ENCODE measurements at places on chromosomes 5 and 9. TPM values are rescaled to one million over a fixed set of nuclear protein-coding genes. Genes with fewer than 3 reads are reported as not detected.

PCDHB5 gene
- 2.1 TPM for polyA plus RNA-seq

ROPN1L gene
- 0.30 TPM for polyA plus RNA-seq

ZNF658 gene
- polyA plus RNA-seq: 4.4 TPM

TPD52L3 gene
- polyA plus RNA-seq: not detected

TXNDC8 gene
- not detected for polyA plus RNA-seq

DNA sequence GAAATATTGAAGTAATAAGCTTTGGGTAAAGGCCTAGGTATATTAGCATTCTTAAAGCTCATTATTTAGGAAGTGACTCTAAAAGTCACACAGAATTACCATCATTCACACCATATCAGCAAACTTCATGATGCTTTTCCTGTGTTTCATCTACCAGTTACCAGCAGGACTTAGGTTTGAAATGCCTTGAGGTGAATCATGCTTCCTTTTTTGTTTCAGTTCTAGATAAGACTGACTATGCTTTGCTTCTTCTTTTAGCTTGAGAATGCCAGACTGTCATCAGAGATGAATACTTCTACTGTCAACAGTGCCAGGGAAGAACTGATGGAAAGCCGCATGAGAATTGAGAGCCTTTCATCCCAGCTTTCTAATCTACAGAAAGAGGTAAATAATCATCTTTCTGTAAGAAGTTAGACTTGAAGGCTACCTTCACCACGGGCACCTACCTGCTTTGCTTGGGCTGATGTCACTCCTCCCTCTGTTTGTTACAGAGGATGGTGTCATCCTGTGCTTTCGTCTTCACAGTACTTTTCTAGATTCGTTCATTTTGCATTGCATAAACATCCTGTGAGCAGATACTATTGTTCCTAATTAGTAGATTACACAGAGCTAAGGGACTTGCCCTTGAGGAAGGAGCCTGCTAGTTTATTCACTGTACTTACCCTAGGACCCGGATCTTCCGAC lies 34.7 kb downstream of the LMNB1 start:
- no peak for DNase-seq

GRCh38 chr5:142055301-142055700 lies 42.5 kb upstream of the GNPDA1 start:
- DNase-seq: no peak

GRCh38 chr5:58239045-58239444 lies 220.8 kb downstream of the PLK2 start:
- no peak for DNase-seq

DNA sequence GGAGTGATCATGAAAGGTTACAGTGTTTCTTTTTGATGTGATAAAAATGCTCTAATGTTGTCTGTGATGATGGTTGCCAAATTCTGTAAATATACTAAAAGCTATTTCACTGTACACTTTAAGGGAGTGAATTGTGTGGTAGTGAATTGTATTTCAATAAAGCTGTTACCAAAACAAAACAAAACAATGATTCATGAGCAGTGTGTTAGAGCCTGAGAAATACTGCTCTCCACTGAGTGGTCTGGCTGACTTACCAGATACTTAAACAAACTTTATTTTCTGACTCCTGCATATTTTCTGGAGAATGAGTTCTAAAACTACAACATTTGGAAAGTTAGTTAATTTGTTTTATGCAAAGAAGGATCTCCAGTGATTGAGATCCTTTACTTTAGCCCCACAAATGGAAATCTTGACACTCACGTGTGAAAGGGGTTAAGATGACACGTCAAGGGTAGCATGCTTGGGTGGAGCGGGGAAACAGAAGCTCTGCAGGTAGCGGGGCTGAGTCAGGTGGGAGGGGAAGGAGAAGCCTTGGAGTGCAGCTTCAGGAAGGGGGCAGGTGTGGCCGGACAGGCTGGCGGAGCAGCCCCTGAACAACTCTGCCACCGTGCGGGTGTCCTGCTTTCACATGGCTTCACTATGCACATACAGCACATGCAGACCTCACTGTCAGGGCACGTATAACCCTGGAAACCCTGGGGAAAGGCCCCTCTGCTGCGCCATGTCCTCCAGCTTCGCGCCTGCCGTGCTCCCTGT lies 256.7 kb downstream of the IRX1 start:
- no peak for DNase-seq

DNA sequence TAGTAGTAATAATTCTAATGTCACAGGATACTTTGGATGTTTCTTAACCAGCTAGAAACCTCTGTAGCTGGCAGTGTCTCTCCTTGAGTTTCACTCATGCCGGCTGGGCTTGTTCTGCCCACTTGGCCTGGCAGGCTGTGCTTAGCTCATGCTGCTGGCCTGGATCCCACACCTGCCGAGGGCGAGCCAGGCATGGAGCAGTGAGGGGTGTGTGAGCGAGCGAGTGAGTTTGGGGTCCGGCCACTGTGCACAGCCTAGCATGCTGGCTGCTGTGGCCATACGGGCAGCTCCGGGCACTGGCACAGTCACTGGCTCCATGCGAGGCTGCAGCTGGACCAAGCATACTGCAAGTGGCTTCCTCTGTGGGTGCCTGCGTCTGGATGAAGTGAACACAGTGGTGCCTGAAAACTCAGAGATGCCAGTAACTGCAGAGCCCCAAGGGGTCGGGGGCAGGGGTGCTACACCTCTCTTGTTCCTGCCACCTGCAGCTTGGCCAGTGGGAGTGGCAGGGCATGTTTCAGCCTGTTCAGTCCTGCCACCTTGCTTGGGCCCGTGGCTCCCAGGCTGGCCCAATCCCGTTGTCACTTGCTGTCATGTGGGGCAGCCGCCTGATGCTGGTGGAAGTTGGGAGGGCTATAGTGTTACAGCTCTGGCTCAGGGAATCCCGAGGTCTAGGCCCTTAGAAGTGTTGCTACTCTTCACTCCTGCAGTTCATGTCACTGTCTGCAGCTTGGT lies 9.9 kb downstream of the FSD1L start:
- DNase-seq: no peak

DNA sequence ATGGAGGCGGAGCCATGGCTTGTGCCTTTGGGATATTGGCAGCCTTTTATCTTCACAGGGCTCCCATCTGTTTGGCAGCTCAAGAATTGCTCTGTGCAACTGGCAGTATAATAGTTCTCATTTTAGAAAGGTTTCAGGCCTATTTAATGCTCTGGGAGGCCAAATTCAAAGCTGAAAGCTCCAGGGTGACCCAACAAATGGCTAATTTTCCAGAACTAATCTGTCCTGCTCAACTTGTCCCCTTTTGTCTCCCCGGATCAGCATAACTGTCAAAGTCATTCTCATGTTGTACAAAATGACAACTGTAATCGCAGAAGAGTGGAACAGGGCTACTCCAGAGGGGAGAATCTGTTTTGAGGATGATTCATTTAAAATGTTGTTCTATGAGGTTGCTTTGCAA lies 52.6 kb upstream of the CXCL14 start:
- no peak for DNase-seq

DNA sequence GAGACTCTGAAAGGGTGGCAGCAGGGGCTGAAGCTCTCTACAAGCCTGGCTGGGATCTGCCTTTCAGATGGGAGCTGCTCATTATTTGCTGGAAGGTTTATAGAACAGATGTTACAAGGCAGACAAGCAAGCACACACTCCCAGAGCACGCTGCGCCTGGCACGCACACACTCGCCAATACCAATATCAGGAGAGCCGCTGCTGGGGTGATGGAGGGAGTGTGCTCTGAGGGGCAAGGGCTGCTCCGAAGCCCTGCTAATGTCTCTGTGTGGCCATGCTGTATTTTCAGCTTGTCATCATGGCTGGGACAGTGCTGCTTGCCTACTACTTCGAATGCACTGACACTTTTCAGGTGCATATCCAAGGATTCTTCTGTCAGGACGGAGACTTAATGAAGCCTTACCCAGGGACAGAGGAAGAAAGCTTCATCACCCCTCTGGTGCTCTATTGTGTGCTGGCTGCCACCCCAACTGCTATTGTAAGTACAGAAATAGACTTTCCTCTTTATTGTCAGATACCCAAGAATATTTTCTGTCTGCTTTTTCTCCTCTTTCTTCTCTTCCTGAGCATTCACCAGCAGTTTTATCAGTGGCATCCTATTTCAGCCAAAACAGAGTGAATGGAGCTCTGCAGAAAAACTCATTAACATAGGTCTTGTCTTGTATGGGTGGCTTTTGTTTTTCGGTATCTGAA lies 115.1 kb downstream of the BAAT start:
- no peak for DNase-seq

GRCh38 chr5:160787240-160787639 lies 64.8 kb downstream of the ATP10B start:
- DNase-seq: peak; percentile 52

- no peak for DNase-seq
These were observed 22.1 kb upstream of the UBAP2 start for GRCh38 chr9:34070606-34071324.

DNA sequence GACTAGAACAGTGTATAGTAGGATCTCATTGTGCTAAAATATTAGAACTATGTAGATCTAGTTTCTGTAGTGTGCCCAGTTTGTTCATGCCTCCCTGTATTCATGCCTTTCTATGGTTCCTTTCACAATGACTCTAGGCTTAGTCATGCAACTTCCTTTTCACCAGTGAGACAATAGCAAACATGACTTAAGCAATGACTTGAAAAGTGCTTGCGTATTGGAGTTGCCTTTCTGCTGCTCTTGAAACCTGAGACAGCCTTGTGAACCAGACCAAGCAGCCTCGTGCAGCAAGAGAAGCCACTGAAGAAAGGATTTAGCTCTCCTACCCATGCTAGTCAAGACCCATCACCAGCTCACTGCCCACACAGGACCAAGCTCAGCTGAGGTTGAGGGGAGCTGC lies 294.5 kb upstream of the TAS2R1 start:
- DNase-seq: no peak

DNA sequence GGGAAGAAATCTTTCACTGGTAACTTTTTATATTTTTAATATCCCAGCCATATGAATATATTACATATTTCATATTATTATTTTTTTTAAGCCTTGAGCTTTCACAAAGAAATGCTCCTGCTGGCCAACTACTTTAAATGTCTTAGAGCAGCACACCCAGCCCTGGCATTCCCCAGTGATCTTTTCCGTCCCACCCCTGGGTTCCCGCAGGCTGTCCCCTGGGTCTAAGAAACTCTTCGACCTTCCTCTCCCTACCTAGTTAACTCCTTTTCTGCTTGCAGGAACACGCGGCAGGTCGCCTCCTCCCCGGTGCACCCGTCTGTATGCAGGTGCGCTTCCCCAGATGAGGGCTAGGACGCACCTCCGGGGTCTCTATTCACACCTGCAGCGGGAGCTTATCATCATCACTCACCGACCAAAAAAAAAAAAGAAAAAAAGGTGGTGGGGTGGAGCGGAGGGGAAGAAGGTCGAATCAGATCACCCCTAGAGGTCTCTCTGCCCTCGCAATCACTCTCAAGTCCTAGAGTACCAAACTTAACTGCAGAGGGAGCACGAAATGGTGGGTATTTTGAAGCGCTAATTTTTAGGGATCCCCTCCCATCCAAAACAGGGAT lies 696 bp downstream of the ZFP62 start:
- DNase-seq: peak; percentile 55

GRCh38 chr9:130869250-130869649 lies 27.4 kb downstream of the QRFP start:
- DNase-seq: peak; percentile 71

DNA sequence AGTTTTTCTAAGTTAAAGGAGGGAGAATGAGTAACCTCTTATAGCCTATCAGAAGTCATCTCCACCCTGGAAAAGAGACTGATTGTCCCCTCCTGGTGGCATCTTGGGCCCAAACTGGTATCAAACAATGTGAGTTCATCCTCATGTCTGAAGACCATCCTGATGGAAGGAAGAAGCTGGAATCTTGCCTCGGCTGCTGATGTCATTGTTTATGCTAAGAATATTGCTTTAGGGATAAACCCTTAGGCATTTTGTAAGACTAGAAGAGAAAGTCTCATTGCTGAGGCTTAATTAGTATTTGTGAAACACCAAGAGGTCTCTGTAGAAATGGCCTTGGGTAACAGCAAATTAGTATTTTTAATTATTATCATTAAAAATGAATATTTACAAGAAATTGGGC lies 65.7 kb upstream of the KCNN2 start:
- DNase-seq: no peak

DNA sequence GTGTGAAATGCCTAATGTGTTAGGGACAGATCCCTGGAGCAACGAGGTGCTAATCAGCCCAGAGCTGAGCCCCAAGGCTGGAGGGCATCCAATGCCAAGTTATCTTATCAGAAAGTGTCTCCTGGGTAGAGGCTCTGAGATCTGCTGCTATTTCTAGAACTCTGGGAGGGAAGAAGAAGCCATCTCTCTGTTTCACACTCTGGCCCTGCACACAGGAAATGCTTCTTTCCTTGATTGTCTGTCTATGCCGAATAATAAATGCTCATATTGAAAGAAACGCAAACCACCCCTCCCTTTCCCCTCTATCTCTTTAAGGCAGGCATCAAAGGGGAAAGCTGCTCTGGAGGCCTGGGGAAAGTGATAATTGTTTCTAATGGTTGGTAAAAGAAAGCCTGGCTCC lies 166.7 kb downstream of the PAPPA start:
- DNase-seq: no peak

- DNase-seq: no peak
These were observed 1.6 kb downstream of the SOWAHA start for GRCh38 chr5:132814503-132815294.

DNA sequence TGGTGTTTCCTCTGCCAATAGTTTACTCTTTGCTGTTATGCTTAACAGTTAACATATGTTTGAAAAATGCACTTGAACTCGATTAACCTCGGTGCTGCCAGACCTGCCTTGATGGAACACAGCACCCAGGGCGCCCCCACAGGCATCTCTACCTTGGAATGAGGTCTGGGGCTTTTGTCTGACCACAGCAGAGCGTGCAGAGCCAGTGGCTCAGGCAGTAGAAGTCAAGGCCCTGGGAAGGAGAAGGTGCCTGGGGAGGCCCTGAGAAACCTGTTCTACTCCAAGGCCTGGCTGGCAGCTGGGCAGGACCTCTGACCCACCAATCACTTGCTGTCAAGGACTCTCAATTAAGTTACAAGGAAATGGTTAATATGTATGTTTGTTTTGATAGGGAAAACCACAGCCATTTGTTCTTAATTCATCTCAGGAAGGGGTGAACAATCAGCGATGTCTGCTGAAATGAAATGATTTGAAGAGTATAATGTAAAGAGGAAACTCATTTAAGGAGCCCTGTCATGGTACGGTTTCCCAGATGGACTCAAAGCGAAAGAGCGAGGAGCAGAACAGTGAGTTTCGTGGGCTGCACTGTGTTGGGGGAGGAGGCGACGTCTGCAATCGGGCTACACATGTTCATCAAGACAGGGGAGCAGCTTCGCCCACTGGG lies 21.9 kb downstream of the MACROH2A1 start:
- no peak for DNase-seq

DNA sequence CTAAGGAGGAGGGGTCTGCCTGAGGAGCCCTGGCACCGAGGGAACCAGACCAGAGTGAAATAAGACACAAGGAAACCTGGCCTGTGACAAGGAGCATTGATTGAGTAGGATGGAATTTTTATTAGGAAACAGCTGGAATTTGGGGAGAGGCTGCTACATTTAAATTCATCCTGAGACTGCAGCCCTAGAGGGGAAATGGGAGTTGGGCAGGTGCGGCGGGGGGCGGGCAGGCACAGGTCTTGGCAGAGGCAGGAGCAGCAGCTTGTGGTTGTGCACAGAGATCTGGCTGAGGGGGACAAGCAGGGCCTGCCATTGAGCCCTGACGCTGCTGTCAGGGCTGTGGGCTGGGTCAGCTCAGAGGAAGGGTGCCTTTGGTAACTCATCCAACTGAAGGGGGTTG lies 71.6 kb downstream of the PCDH1 start:
- no peak for DNase-seq
